ENCODE measurements at places on chromosomes 2 and 18. TPM values are rescaled to one million over a fixed set of nuclear protein-coding genes. Genes with fewer than 3 reads are reported as not detected.

GRCh38 chr2:143296089-143296488 lies 166.9 kb downstream of the ARHGAP15 start:
- no peak for DNase-seq

DNA sequence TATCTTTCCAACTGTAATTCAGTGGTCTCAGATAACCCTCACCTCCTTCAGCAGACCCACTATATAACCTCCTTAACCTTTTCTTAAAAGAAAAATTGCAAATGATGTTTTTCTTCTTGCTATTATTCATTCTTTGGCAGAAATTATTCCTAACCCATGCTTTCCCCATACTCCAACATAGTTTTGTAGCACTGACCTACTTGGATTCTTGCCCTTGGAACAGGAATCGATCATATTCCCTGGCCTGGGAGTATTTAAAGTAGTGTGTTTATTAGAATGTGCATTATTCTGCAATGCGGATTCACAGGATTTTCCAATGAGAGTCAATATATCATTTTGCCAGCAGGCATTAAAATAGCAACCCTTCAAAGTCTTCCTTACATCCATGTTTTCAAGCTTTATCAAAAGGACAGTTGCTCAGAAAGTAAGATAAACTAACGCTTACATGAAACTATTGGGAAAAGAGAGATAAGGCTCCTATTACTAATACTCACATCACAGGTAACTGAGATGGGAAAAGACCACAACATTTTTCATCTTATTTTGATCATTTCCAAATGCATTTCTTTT lies 37.4 kb downstream of the CHN1 start:
- DNase-seq: no peak

The AGXT gene
- polyA plus RNA-seq: 0.08 TPM

- DNase-seq: no peak
Measured at GRCh38 chr2:206452242-206452641, 8.9 kb downstream of the ADAM23 start.

GRCh38 chr18:3248062-3248657 lies 559 bp downstream of the MYL12A start:
- peak; percentile 61 for DNase-seq

DNA sequence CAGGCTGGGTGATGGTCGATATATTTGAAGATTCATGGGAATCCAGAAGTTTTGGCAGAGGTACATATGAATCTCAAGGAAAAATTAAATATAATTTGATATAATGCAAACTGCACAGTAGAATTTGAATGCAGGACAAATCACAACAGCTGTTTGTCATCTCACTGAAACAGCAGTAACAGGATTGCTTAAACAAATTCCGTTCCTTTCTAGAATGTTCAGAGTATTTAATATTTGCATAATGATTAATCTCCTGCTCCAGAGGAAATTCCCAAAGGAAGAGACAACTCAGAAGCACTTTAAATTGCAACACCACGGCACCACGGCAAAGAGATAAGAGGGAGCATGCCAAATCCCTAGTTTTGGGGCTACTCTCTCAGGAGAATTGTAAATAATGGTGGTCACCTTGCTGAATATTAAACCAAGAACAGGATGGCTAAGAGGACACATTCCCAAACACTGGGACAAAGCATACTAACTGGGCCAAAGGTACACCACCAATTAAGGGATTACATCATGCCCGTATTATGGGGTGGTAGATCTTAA lies 67.8 kb upstream of the MAP4K3 start:
- peak; percentile 40 for DNase-seq

DNA sequence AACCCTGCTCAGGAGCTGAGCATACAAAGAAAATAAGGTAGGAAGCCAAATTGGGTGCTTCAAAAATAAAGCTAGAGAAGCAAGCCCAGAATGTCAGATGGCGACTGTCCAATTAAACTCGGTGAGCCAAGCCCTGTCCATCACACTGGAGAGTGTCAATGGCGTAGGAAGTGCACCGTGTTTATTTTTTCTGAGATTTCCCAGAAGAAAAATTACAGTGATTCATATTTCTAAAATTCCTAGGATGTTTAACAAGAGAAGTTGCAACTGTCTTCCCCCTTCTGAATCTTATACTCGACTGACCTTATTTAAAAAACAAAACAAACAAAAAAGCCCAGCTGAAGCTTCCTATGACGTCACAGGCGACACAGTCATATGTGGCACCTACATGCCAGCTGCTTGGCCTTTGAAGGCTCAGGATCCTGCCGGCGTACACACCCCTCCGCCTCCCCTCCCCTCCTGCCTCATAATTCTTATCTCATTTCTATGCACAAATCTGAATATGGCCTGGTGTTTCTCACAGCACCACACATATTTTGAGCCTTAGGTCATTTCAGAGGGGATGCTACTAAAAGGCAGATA lies 60.8 kb downstream of the MBP start:
- no peak for DNase-seq

- DNase-seq: no peak
Measured at GRCh38 chr2:237651761-237652160, 24.4 kb downstream of the LRRFIP1 start.

- DNase-seq: no peak
Measured at GRCh38 chr2:8393506-8393905, 288.4 kb upstream of the ID2 start.

- peak; percentile 68 for DNase-seq
Measured at GRCh38 chr18:32714571-32715148, 58.2 kb downstream of the KLHL14 start.

DNA sequence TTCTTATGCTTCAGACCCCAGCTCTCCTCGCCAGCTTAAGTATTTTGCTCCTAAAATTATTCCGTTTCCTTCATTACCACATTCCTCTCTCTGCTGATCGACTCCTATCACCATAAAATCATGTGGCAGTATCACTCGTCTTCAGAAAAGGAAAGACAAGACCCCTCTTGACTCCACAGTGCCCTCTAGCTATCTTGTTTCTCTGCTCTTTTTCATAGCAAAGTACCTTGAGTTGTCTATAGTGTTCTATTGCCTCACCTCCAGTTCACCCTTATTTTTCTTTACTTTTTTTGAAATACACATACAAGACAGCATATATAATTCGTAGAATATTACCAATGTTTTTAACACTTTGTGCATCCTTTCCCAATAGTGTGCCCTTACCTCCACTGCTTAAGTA lies 273.2 kb upstream of the SIX3 start:
- no peak for DNase-seq

The KCNE4 gene
- 14.3 TPM for polyA plus RNA-seq

GRCh38 chr2:178873912-178874311 lies 66.7 kb upstream of the TTN start:
- DNase-seq: no peak

The ALK gene
- polyA plus RNA-seq: 0.24 TPM

The ACOXL gene
- 0.43 TPM for polyA plus RNA-seq

The MPP4 gene
- polyA plus RNA-seq: 0.16 TPM

GRCh38 chr2:109531896-109532727 lies 81.7 kb downstream of the SEPTIN10 start:
- no peak for DNase-seq

The PROKR1 gene
- polyA plus RNA-seq: 0.20 TPM

The TMEM247 gene
- polyA plus RNA-seq: not detected

- DNase-seq: peak; percentile 82
Measured at GRCh38 chr18:51621113-51621863, 423.8 kb upstream of the MEX3C start.

DNA sequence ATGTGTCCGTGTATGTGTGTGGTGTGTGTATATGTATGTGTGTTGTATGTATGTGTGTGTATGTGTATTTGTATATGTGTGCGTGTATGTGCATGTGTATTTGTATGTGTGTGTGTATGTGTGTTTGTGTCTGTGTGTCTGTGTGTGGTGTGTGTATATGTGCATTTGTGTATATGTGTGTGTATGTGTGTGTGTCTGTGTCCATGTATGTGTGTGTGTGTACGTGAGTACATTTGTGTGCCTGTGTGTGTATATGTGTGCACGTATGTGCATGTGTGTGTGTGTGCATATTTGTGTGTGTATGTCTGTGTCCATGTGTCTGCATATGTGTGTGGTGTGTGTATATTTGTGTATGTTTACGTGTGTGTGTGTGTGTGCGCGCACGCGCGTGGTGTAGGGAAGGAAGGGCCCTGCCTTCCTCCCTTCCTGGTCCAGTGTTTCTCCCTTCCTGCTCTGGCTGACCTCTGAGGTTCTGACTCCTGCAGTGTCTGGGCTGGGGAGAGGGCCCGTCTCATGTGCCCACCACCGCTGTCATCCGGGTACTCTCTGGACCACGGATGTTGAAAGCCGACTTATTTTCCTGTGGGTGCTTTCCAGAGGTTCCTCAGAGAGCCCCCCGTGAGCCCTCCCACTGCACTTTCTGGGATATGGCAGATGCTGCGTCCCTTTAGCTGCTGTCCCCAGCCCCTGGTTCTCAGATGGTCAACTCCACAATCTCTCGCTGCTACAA lies 209.5 kb downstream of the DYSF start:
- no peak for DNase-seq

DNA sequence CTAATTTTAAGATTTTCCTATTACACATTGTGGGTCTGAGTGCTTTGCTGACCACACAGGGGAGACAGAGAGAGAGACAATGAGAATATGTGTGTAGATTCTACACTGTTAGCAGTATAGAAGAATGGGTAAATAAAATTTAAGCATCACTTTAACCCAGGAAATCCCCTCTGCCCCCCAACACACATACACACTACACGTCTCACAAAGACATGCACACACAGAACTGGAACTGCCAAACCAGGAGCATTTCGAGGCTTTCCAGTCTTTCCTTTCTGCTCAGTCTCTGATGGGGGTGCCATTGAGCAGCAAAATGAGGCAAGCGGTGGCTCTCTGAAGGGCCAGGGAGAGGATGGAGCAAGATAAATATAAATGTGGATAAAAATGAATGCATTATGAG lies 2.5 kb downstream of the MERTK start:
- no peak for DNase-seq

Measured in left renal cortex interstitium (tissue), 4 donors.